NCI-H1417 (cell line): ENCODE measurements at places on chromosomes 6 and 20.

DNA sequence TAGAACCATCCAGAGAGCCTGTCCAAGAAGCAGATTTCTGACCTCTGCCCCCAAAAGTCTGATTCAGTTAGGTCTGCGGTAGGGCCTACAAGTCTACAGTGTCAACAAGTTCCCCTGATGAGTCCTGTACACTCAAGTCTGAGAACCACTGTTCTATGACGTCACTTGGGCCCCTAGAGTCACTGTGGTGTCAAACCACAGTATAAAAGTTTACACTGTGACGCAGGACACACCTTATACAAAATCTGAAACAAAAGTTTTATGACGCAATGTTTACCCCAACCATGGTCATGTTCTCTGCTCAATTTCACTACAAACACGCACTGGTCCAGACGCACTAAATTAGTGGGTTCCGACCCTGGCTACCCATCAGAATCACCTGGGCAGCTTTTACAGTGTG lies 17.9 kb downstream of the SLA2 start:
- DNase-seq = no peak

- no peak for DNase-seq
Observed at GRCh38 chr6:110826236-110827129, 11.2 kb upstream of the CDK19 start.

GRCh38 chr6:170085475-170086401 lies 205.1 kb downstream of the DLL1 start:
- no peak for DNase-seq

- DNase-seq = no peak
Observed at GRCh38 chr20:16692009-16692408, 37.8 kb upstream of the SNRPB2 start.

GRCh38 chr6:168534265-168534664 lies 93.3 kb downstream of the SMOC2 start:
- no peak for DNase-seq
